ENCODE measurements at places on chromosomes 3 and 15. TPM values are rescaled to one million over a fixed set of nuclear protein-coding genes. Genes with fewer than 3 reads are reported as not detected.

The TNFSF10 gene
- 1.2 TPM for total RNA-seq

The GP5 gene
- total RNA-seq = not detected

The TNNC1 gene
- total RNA-seq = 4.9 TPM

The ZMYND10 gene
- 3.9 TPM for total RNA-seq

The FANCD2OS gene
- total RNA-seq = not detected

The SEMA5B gene
- not detected for total RNA-seq

The XCR1 gene
- total RNA-seq = not detected

The RPUSD3 gene
- total RNA-seq = 76.1 TPM

The EFCC1 gene
- total RNA-seq = not detected

The AP3B2 gene
- total RNA-seq = not detected

The ELL3 gene
- 15.0 TPM for total RNA-seq

The LRRIQ4 gene
- total RNA-seq = not detected

The MYEF2 gene
- total RNA-seq = 7.0 TPM

The GOLGA8R gene
- total RNA-seq = 0.07 TPM

The FBXO40 gene
- total RNA-seq = not detected

The ZNF502 gene
- not detected for total RNA-seq

The MKRN2OS gene
- total RNA-seq = 7.9 TPM

The MAP1A gene
- total RNA-seq = 1.0 TPM

The PRTG gene
- total RNA-seq = 1.4 TPM

The GCNT3 gene
- 0.18 TPM for total RNA-seq

The SMCO1 gene
- not detected for total RNA-seq

The POLQ gene
- total RNA-seq = 22.2 TPM

The MCCC1 gene
- total RNA-seq = 26.3 TPM

The GOLGA8S gene
- total RNA-seq = not detected

The EOGT gene
- total RNA-seq = 5.2 TPM

The UNC45A gene
- total RNA-seq = 68.4 TPM

The GRM7 gene
- total RNA-seq = not detected

The C3orf22 gene
- total RNA-seq = not detected

The RBP2 gene
- total RNA-seq = not detected

The TF gene
- not detected for total RNA-seq

The NEK11 gene
- 5.8 TPM for total RNA-seq

The GFM1 gene
- 53.0 TPM for total RNA-seq

The C3orf20 gene
- not detected for total RNA-seq

The DCLK3 gene
- not detected for total RNA-seq

All from PC-3 (cell line).